ENCODE measurements at places on chromosomes 12 and 14. TPM values are rescaled to one million over a fixed set of nuclear protein-coding genes. Genes with fewer than 3 reads are reported as not detected.

The GPRC5D gene
- total RNA-seq, result not detected

The KRT2 gene
- not detected for total RNA-seq

The WSCD2 gene
- total RNA-seq, result not detected

The AQP6 gene
- total RNA-seq, result not detected

The RNF41 gene
- total RNA-seq, result 42.3 TPM

The CAPZA3 gene
- not detected for total RNA-seq

The SLC38A4 gene
- total RNA-seq, result not detected

The SLC2A14 gene
- total RNA-seq, result 0.13 TPM

The FGF23 gene
- not detected for total RNA-seq

The ANG gene
- 0.58 TPM for total RNA-seq

The TROAP gene
- 33.6 TPM for total RNA-seq

The CEP290 gene
- total RNA-seq, result 15.9 TPM

The CD4 gene
- 1.2 TPM for total RNA-seq

The EML5 gene
- 3.2 TPM for total RNA-seq

The TAC3 gene
- total RNA-seq, result not detected

The CLEC4A gene
- total RNA-seq, result 1.1 TPM

The IGF1 gene
- 1.4 TPM for total RNA-seq

The LUM gene
- not detected for total RNA-seq

The SLIRP gene
- 162 TPM for total RNA-seq

The HOXC9 gene
- total RNA-seq, result not detected

The MAP3K9 gene
- total RNA-seq, result 4.7 TPM

The GALNT16 gene
- total RNA-seq, result 0.11 TPM

The IAPP gene
- not detected for total RNA-seq

The STXBP6 gene
- 0.28 TPM for total RNA-seq

The LTBP2 gene
- 0.24 TPM for total RNA-seq

The C12orf50 gene
- total RNA-seq, result not detected

The RALGAPA1 gene
- total RNA-seq, result 28.2 TPM

The PRICKLE1 gene
- total RNA-seq, result not detected

The EMP1 gene
- 12.9 TPM for total RNA-seq

The E2F7 gene
- 7.9 TPM for total RNA-seq

The TGM1 gene
- 3.7 TPM for total RNA-seq

The CD27 gene
- total RNA-seq, result 111 TPM

The PRB4 gene
- total RNA-seq, result not detected

The COCH gene
- 1.9 TPM for total RNA-seq

The DYRK2 gene
- total RNA-seq, result 47.6 TPM

The NRXN3 gene
- total RNA-seq, result not detected

The KRT82 gene
- not detected for total RNA-seq

The RTL1 gene
- not detected for total RNA-seq

The SLC17A8 gene
- total RNA-seq, result not detected

The P2RX7 gene
- total RNA-seq, result 4.5 TPM

All from CD8-positive, alpha-beta memory T cell (primary cell).